HFF-Myc (cell line): ENCODE measurements at places on chromosomes 7 and 10.

- no peak for DNase-seq
Observed at GRCh38 chr10:3976718-3977117, 191.7 kb upstream of the KLF6 start.

GRCh38 chr7:88395715-88396114, 89.0 kb upstream of the STEAP4 start:
- no peak for DNase-seq

DNA sequence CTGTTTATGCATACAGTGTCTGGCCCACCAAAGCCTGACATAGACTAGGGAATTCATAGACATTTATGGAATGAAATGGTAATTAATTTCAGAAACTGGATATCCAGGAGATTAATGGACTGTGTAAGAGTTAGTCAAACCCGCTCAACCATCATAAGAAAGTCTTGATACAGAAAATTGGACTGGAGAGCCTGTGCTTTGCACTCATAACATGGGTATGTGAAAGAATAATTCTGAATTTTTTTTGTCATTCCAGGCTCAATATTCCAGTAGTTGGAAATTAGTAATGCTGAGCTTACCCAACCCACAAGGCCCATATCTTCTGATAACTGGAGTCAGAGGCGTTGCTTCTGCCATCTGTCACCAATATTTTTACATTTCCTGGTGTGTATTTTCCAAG, 799.7 kb upstream of the IGFBP3 start:
- DNase-seq, result no peak

DNA sequence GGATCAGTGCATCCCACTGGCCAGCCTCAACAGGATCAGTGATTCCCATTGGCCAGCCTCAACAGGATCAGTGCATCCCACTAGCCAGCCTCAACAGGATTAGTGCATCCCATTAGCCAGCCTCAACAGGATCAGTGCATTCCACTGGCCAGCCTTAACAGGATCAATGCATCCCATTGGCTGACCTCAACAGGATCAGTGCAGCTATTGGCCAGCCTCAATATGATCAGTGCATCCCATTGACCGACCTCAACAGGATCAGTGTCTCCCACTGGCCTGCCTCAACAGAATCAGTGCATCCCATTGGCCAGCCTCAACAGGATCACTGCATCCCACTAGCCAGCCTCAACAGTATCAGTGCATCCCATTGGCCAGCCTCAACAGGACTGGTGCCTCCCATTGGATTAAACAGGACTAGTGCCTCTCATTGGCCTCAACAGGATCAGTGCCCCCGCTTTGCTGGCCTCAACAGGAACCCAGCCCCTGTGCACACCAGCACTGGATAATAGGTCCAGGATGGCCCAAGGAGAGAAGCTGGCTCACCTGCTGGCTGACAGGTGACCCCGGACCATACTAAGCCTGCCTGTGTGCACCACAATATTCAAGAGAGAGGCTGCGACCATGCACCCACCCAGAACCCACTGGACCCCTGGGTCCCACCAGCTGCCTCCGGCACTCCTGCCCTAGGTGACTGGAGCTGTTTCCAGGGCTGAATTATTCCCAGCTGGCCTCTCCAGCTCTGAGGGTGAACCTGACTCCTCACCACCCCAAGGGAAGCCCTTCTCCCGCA, 59.9 kb downstream of the PDGFA start:
- no peak for DNase-seq

GRCh38 chr7:131225619-131226513, 101.8 kb upstream of the MKLN1 start:
- no peak for DNase-seq

- DNase-seq, result no peak
Observed at GRCh38 chr10:101228153-101228965, 904 bp downstream of the LBX1 start.

- no peak for DNase-seq
Observed at GRCh38 chr10:75441196-75441595, 9.8 kb downstream of the LRMDA start.

DNA sequence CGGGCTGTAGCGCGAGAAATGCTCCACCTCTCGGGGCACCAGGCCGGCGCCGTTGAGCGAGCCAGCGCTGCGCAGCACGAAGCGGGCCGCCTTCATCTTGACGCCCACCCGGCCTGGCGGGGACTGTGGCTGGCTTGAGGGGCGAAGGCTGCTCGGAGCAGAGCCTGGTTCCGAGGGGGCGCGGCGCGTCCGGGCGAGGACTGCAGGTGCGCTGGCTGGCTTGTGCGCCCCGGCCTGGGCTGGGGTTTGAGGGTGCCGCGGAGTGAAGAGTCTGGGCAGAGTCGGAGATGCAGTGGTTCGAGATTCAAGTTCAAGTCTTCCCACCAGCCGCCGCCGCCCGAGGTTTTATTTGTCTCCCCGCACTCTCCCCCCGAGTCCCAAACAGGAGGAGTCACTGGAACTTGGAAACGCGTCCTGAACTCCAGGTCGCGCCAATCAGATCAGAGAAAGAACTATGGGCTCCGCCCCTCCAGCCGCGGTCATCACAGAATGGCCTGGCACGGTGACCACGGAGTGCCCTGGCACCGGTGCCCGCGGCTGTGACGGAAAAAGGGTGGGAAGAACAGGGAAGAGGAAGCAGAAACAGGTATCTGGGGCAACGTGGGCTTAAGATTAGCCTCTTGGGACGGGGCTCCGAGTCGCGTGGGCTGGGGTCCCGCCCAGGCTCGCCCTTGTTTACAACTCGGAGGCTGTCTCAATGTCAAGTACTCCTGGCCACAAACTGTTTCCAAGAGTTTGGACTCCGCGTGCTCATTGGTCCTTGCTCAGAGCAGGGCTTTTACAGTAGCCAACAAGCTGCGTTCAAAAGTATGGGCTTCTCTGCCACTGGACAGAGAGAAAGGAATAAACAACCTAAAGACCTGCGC, at the start of gene PDK4:
PDK4 (minus strand) TSS at position 319 of the 866 bp plus-strand sequence; CDS start at position 96, 223 bp downstream.
- DNase-seq, result no peak

- no peak for DNase-seq
Observed at GRCh38 chr10:88236121-88236743, 346.9 kb downstream of the RNLS start.

DNA sequence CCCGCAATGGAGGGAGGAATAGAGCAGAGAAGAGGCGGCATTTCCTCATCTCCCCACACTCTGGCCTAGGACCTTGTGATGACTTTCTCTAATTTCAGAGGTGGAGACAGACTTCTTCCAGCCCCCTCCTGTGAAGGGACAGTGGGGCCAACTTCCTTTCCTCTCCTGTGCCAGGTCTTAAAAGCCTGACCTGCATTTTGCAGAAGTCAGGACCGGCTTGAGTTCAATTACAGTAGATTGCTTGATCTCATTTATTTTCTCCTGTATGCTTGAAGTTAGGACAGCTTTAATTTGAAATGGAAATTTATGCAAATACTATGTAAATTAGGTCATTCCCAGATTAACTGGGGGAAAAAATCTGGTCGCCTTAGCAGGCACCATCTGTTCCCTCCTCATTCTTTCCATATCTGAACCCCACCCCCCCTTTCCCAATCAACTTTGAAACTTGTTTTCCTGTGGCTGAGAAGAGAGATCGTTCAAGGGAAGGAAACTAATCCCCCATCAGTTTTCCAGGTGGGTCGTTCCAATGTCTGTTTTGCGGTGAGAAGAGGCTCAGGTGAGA, 57.1 kb downstream of the SYPL1 start:
- DNase-seq, result no peak

DNA sequence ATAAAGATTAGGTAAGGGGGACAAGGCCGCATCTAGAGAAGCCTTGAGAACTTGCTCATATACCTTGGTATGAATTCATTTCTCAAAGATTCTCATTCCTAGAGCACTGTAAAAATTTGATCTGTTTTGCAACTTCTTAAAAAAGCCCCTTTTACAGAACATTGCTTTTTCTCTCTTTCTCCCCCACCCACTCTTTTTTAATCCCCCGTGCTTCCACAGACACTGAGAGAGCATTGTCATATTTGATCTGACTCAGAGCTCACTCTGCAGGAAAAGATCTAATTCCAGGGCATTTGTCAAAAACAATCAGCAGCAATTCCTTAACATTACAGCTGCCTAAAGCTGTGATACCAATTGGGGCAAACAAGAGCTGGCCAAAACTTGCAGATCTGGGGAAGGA, 92.0 kb downstream of the ARHGAP22 start:
- no peak for DNase-seq

DNA sequence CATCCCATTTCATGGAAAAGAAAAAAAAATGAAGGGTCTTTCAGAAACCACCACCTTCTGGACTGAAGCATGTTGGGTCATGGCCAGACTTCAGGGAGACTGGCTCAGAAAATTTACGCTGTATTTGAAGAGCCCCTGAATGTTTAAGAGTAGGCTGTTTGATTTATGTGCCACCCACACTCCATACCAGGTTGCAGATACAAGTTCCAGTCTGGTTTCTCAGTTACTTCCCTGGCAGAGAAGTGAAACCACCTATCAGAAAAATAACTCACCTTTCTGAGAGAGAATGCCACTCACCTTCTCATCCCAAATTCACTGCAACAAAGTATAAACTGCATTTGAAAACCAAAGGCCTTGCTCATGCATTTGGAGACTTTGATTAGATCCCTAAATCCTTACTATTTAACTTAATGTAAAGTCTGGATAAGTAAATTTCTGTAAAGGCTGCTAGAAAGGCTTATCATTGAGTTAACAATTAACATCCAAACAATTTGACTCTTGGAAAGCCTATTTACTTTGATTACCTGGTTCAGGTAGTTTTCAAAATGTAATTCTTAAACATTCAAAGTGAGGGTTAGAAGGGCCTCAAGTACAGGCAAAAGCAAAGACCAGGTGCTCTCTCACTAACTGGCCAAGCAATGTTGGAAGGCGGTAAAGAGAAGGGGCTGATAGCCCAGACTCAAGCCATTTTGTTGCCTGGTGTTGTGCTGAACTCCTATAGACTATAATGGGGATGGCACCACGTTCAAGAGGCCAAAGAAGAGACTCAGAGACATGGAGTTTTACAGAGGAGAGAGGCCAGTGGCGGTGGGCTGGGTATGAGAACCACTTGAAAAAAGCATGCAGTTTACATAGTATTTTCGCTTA, 12.8 kb upstream of the ADD3 start:
- no peak for DNase-seq

DNA sequence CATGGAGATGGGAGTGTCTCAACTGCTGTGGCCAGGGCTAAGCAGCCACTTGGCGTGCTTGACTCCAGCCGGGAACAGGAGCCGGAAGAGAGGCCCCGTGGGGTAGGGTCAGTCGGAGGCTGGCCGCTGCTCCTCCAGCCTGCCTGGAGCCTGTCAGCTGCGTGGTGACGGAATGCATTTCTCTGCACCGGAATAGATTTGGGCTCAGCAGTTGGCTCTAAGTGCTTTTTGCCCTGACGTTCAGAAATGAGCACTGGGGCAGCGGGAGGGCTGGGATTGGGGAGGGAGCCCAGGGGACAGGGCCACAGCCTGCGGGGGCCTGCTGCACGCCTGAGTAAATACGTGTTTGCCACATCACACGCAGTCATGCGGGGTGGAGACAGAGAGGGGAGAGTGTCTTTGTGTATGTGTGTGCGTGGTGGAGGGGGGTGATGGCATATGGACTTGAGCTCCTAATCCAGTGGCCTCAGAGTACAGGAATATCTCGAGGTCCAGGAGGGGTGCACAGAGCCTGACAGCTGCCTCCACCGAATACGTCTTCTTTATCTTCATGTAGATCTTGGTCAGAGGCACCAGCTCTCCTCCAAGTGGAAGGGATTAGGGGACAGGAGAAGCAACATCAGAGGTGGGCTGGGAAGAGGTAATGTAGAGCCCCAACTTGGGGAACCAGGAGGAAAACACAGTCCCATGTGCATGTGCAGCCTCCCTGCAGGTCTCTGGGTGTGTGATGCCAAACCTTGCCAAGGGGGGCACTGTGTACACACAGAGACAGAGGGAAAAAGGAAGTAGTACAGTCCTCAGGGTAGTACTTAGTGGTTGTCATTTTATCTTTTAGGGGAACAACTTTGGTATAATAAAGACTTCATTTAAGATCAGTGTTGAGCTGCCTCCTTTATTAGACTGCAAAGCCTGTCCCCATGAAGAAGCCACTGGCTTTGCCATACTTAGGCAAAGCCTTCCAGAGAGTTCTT, 151.4 kb downstream of the CDH23 start:
- DNase-seq, result no peak

GRCh38 chr7:69696686-69697685, 98.7 kb downstream of the AUTS2 start:
- no peak for DNase-seq

- no peak for DNase-seq
Observed at GRCh38 chr10:2665772-2666171, 401.6 kb upstream of the PFKP start.

DNA sequence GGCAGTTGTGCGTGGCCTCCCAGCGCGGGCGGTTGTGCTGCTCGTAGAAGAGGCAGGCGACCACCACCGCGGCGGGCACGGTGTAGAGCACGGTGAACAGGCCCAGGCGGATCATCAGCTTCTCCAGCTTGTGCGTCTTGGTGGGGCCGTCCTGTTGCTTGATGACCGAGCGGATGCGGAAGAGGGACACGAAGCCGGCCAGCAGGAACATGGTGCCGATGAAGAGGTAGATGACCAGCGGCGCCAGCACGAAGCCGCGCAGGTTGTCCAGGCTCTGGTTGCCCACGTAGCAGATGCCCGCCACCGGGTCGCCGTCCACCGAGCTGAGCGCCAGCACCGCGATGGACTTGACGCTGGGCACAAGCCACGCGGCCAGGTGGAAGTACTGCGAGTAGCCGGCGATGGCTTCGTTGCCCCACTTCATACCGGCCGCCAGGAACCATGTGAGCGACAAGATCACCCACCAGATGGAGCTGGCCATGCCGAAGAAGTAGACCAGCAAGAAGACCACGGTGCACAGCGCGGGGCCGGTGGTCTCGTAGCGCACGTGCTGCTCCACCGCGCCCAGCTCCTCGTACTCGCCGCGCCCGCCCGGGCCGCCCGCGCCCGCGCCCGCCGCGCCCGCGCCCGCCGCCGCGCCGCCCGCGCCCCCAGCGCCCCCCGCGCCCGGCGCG, 2.2 kb downstream of the FZD8 start:
- DNase-seq, result no peak

DNA sequence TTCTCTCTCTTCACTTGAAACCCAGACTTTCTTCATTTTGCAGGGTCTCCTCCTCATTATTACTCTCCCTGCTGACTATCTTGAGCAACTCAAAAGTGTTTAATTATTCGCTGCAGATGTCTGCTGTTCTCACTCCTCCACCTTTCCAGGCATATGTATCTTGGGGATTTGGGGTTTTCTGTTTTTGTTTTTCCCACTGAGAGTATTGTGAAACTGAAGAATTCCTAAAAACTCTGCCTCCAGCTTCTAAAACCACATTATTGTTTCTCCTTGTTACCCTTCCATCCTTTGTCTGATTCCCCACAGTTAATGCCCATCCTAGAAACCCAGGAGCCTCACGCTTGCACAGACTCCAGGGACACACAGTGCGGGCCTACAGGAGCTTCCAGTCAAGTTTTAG, 51.3 kb downstream of the WNT2 start:
- no peak for DNase-seq

GRCh38 chr10:127836176-127836575, 56.6 kb downstream of the CLRN3 start:
- no peak for DNase-seq

- DNase-seq, result no peak
Observed at GRCh38 chr7:155254018-155254417, 43.7 kb upstream of the INSIG1 start.
